ENCODE measurements at places on chromosomes 2 and 18. TPM values are rescaled to one million over a fixed set of nuclear protein-coding genes. Genes with fewer than 3 reads are reported as not detected.

Gene PRKAG3
- under 0.01 TPM for total RNA-seq

Gene KLHL30
- under 0.01 TPM for total RNA-seq

Gene MPP4
- total RNA-seq, result 2.1 TPM

Gene DSG1
- total RNA-seq, result not detected

Gene LDLRAD4
- total RNA-seq, result 0.88 TPM

Gene MC4R
- total RNA-seq, result not detected

Gene GPR45
- not detected for total RNA-seq

Gene ACVR1
- total RNA-seq, result 52.5 TPM

Gene SLC11A1
- total RNA-seq, result 0.29 TPM

Gene NR4A2
- 0.72 TPM for total RNA-seq

Gene OR6B2
- not detected for total RNA-seq

Gene OTX1
- total RNA-seq, result not detected

Gene EML6
- total RNA-seq, result 1.1 TPM

Gene C2orf74
- total RNA-seq, result 6.2 TPM

Gene DYSF
- 4.3 TPM for total RNA-seq

Gene APCDD1
- 1.8 TPM for total RNA-seq

Gene KLHL14
- not detected for total RNA-seq

Gene IL1RL2
- 1.2 TPM for total RNA-seq

Gene EVX2
- under 0.01 TPM for total RNA-seq

Gene CYTIP
- 1.4 TPM for total RNA-seq

Gene MAP4K4
- 231 TPM for total RNA-seq

Gene INPP5D
- total RNA-seq, result under 0.01 TPM

Gene NOSTRIN
- 1.4 TPM for total RNA-seq

Gene PLCD4
- total RNA-seq, result 2.5 TPM

Gene ABCG8
- not detected for total RNA-seq

Gene MAIP1
- total RNA-seq, result 26.8 TPM

Measured in osteoblast (primary cell).